ENCODE measurements at places on chromosomes 3 and 15. TPM values are rescaled to one million over a fixed set of nuclear protein-coding genes. Genes with fewer than 3 reads are reported as not detected.
A peak's percentile ranks its signal among the peaks of the same experiment; 100 is the strongest.

DNA sequence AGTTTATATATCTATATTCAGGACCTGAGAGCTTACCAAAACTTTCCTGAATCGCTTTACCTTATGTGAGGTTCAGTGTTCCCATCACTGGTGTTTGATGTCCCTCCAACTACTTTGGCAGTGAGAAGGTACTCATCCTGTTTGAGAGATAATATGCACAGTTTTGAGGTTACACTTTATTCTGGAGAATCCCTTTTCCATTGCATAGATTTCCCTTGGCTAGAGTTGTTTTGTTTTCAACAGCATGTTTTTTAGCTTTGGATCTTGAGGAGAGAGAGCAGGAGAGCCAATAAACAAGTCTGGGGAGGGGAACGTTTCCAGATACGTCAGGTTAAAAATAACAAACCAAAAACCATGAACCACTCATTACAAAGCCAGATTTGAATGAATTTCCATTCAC is 33.6 kb downstream of the CD200 start:
- H3K4me1 ChIP-seq, result peaks cover 4% of the 10 kb centered on the region
- H3K27ac ChIP-seq, result no peak overlapping the region
- H3K36me3 ChIP-seq, result peaks cover 35% of the 10 kb centered on the region
- no peaks in the 10 kb centered on the region for H3K27me3 ChIP-seq
- H3K4me3 ChIP-seq, result no peak overlapping the region

The AADAC gene
- not detected for total RNA-seq

The PTX3 gene
- 0.11 TPM for total RNA-seq

The SERINC4 gene
- total RNA-seq, result 0.15 TPM

The ERC2 gene
- total RNA-seq, result 16.1 TPM

- H3K4me1 ChIP-seq, result no peaks in the 10 kb centered on the region
- no peak overlapping the region for H3K4me3 ChIP-seq
- H3K27me3 ChIP-seq, result no peaks in the 10 kb centered on the region
- H3K36me3 ChIP-seq, result no peaks in the 10 kb centered on the region
- no peak for DNase-seq
- H3K27ac ChIP-seq, result no peak overlapping the region
Observed at GRCh38 chr15:100728371-100729201, 126.2 kb downstream of the ASB7 start.

DNA sequence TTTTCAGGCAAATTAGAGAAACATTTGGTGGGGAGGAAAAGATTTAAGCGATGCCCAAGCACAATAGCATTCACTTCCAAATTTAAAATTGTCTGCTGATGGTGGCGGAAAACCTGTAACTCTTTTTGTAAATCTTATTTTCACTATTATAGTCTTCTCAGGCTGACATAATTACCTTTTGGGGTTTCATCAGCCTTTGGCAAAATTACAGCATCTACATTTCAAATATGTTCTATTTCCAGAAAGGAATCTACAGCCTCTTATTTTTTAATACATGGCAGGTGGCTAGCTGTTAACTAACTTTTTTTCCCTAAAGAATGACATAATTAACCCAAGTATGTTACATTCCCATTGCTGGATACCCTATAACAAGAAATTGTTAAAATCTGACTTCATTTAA is 391.5 kb upstream of the CCDC54 start:
- no peaks in the 10 kb centered on the region for H3K36me3 ChIP-seq
- no peaks in the 10 kb centered on the region for H3K4me1 ChIP-seq
- no peaks in the 10 kb centered on the region for H3K27me3 ChIP-seq
- no peak overlapping the region for H3K4me3 ChIP-seq

The RNF111 gene
- total RNA-seq, result 31.6 TPM

- no peaks in the 10 kb centered on the region for H3K27me3 ChIP-seq
- H3K36me3 ChIP-seq, result no peaks in the 10 kb centered on the region
- no peak overlapping the region for H3K27ac ChIP-seq
- H3K4me3 ChIP-seq, result no peak overlapping the region
- H3K4me1 ChIP-seq, result peaks cover 4% of the 10 kb centered on the region
Observed at GRCh38 chr3:23325466-23326065, 122.4 kb downstream of the UBE2E2 start.

GRCh38 chr3:45169125-45169904 is 23.1 kb upstream of the CDCP1 start:
- DNase-seq, result no peak
- no peak overlapping the region for H3K4me3 ChIP-seq
- H3K36me3 ChIP-seq, result no peaks in the 10 kb centered on the region
- no peaks in the 10 kb centered on the region for H3K27me3 ChIP-seq

- no peak overlapping the region for H3K4me3 ChIP-seq
- no peak for DNase-seq
Observed at GRCh38 chr15:86255247-86255646, 175.6 kb downstream of the AGBL1 start.

The PLD1 gene
- 9.5 TPM for total RNA-seq

- DNase-seq, result no peak
- H3K4me3 ChIP-seq, result no peak overlapping the region
- H3K27ac ChIP-seq, result no peak overlapping the region
- H3K36me3 ChIP-seq, result no peaks in the 10 kb centered on the region
- no peaks in the 10 kb centered on the region for H3K4me1 ChIP-seq
Observed at GRCh38 chr3:125220183-125220582, 7.6 kb upstream of the SLC12A8 start.

- H3K4me1 ChIP-seq, result no peaks in the 10 kb centered on the region
- DNase-seq, result no peak
- H3K36me3 ChIP-seq, result no peaks in the 10 kb centered on the region
- peaks cover 6% of the 10 kb centered on the region for H3K27me3 ChIP-seq
- no peak overlapping the region for H3K27ac ChIP-seq
Observed at GRCh38 chr15:91047545-91048199, 25.3 kb upstream of the VPS33B start.

The CTDSPL gene
- total RNA-seq, result 30.0 TPM

- H3K27ac ChIP-seq, result no peak overlapping the region
- no peaks in the 10 kb centered on the region for H3K27me3 ChIP-seq
- peaks cover 5% of the 10 kb centered on the region for H3K4me1 ChIP-seq
Observed at GRCh38 chr3:32712506-32713055, 27.6 kb downstream of the CNOT10 start.

The CPNE9 gene
- 0.15 TPM for total RNA-seq

GRCh38 chr3:50168791-50169190 is 13.7 kb downstream of the SEMA3F start:
- no peak for DNase-seq
- H3K27me3 ChIP-seq, result no peaks in the 10 kb centered on the region
- H3K4me1 ChIP-seq, result peaks cover 22% of the 10 kb centered on the region
- H3K27ac ChIP-seq, result peak overlapping the region; percentile 44

The INKA1 gene
- not detected for total RNA-seq

The CISH gene
- total RNA-seq, result 2.0 TPM

DNA sequence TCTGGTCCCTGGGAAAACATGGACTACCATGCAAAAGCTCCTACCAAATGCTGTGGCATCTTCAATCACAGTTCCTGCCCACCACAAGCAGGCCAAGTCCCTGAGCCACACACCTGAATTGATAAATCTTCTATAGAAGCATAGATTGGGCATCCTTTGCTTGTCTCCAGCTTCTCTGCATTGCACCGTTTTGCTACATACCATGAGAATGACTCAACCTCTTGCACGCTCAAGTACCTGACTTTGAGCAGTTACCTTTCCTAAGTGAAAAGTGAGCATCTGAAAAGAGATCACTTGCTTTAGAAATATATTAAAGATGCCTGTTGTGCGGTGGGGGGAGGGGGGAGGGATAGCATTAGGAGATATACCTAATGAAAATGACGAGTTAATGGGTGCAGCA is 31.3 kb downstream of the GATM start:
- H3K27ac ChIP-seq, result no peak overlapping the region
- H3K4me1 ChIP-seq, result peaks cover 4% of the 10 kb centered on the region
- no peak overlapping the region for H3K4me3 ChIP-seq

The A4GNT gene
- total RNA-seq, result not detected

- no peak overlapping the region for H3K27ac ChIP-seq
- DNase-seq, result no peak
- H3K4me3 ChIP-seq, result no peak overlapping the region
- no peaks in the 10 kb centered on the region for H3K36me3 ChIP-seq
- H3K27me3 ChIP-seq, result no peaks in the 10 kb centered on the region
Observed at GRCh38 chr15:77500989-77501388, 80.3 kb downstream of the HMG20A start.

GRCh38 chr3:71012971-71013370 is 570.6 kb downstream of the FOXP1 start:
- H3K4me3 ChIP-seq, result no peak overlapping the region
- no peaks in the 10 kb centered on the region for H3K4me1 ChIP-seq
- DNase-seq, result no peak
- no peak overlapping the region for H3K27ac ChIP-seq

The CPEB1 gene
- 1.5 TPM for total RNA-seq

- no peak overlapping the region for H3K27ac ChIP-seq
- no peaks in the 10 kb centered on the region for H3K27me3 ChIP-seq
- no peaks in the 10 kb centered on the region for H3K36me3 ChIP-seq
- H3K4me1 ChIP-seq, result no peaks in the 10 kb centered on the region
Observed at GRCh38 chr3:11904157-11904556, 57.5 kb upstream of the TAMM41 start.

DNA sequence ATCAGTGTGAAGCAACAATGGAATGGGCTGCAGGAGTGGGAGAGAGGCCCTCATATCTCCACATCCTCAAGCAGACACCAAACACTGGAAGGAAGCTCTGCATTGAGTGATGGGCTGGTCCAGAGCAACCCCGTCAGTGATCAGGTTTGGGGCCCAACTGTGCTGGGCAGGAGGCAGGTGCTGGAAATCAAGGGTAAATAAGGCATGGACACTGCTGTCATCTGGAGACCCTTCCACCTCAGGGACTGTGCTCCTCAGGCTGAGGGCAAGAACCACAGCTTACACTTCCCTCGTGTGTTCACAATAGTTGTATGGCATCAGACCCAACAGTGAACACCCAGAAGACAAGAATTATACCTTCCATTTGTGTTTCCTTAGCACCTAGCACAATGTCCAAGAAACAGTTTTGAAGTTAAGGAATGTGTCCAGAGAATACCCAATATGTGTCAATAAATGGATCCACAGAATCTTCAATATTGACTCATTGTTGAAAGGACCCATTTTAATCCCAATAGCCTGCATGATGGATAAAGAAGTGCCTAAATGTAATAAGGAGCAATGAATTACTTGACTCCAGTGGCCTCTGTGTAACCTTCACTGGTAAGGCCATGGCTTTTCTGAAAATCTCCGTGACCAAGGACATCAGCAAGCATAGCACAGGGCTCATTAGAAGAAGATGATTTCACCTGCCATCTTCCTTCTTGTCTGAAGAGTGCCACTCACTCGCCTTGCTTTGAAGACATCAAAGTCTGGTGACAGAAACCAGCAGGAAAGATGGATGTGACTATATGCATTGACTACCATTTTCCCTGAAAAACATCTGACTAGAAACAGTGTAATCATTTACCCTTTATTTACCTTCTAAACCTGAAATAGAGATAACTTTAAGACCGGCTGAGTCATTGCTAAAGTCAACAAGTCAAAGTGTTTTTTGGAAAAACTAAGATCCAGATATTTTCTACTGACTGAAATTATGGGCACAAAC is 7.0 kb upstream of the AHSG start:
- H3K36me3 ChIP-seq, result no peaks in the 10 kb centered on the region
- H3K27ac ChIP-seq, result no peak overlapping the region
- no peak for DNase-seq

The TIGIT gene
- not detected for total RNA-seq

The KLHL6 gene
- 0.82 TPM for total RNA-seq

The ZNF619 gene
- total RNA-seq, result 13.7 TPM

- no peak for DNase-seq
- no peak overlapping the region for H3K4me3 ChIP-seq
- peaks cover 4% of the 10 kb centered on the region for H3K4me1 ChIP-seq
Observed at GRCh38 chr3:194328053-194328657, 23.0 kb downstream of the CPN2 start.

The MESP2 gene
- 0.20 TPM for total RNA-seq

The PRR23E gene
- not detected for total RNA-seq

The LDHAL6B gene
- total RNA-seq, result not detected

DNA sequence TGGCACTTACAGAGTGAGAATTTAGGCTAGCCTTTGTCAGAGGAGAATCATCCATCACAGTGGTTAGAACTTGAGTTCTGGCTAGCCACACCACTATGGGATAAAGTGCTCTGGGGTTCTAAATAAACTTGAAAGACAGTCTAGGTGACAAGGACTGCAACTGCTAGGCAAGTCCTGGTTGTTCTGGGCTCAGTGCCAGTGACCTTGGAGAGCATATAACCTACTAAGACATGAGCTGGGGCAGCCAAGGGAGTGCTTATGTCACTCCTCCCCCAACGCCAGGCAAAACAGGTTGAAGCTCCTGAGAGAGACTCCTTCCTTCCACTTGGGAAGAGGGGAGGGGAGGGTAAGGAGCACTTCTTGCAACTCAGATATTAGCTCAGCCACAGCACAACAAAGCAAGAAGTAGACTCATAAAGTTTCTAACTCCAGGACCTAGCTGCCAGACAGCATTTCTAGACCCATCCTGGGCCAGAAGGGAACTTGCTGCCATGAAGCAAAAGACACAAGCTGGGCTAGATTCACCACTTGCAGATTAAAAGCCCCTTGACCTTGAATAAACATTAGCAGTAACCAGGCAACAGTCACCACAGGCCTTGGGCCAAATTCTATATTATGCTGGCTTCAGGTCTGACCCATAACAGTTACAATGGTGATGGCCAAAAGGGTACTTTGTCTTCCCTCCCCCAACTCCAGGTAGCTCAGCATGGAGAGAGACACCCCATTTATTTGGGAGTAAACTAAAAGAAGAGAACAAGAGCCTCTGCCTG is 963.7 kb downstream of the PLOD2 start:
- DNase-seq, result no peak
- no peaks in the 10 kb centered on the region for H3K27me3 ChIP-seq
- H3K4me1 ChIP-seq, result no peaks in the 10 kb centered on the region

- H3K4me3 ChIP-seq, result no peak overlapping the region
- no peak overlapping the region for H3K27ac ChIP-seq
- H3K4me1 ChIP-seq, result no peaks in the 10 kb centered on the region
Observed at GRCh38 chr15:62940755-62941361, 101.7 kb upstream of the TPM1 start.

The SEMA7A gene
- total RNA-seq, result 11.9 TPM

The TUSC7 gene
- total RNA-seq, result not detected

The CHRM5 gene
- not detected for total RNA-seq

Data from endodermal cell (in vitro differentiated cells).